ENCODE measurements at places on chromosomes 13 and 19.

DNA sequence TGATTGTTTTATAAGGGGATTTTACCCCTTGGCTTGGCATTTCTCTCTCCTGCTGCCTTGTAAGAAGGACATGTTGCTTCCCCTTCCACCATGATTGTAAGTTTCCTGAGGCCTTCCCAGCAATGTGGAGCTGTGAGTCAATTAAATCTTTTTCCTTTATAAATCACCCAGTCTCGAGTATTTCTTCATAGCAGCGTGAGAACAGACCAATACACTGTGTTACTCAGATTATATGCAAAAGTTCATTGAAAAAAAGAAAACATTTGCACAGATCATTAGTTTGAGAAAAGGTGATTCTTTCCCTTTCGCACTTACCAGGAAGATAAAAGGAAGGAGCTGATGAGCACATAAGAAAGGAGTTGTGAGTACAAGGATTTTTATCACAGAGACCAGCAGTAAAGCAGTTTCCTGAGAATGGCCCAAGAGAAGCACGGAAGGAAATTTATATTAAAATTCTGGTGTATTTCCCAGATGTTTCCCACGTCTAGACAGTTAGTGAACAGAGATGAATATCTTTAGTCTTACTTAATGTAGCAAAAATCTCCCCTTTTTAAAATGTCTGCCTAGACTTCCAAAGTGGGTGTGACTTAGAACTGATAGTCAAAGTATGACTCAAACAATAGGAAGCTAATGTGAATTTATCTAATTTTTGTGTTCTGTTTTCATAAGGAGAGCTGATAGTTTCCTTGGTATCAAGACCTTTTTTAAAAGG, 431.8 kb upstream of the SGCG start:
- peak; percentile 78 for DNase-seq

DNA sequence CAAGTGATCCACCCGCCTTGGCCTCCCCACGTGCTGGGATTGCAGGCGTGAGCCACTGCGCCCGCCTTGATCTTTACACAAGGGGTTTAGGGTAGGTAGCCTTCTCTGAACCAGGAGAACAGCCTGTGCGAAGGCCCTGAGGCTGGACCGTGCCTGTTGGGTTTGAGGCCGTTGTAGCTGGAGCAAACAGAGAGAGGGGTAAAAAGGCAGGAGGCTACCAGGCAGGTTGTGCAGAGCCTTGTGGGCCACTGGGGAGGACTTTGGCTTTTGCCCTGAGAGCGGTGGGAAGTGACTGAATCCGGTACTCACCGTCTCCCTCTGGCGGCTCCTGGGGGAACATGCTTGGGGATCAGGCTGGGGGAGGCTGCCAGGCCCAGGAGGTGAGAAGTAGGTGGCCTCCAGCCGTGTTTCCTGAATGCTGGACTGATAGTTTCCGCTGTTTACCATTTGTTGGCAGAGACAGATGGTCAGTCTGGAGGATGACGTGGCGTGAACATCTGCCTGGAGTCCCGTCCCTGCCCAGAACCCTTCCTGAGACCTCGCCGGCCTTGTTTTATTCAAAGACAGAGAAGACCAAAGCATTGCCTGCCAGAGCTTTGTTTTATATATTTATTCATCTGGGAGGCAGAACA, 24.6 kb downstream of the SPC24 start:
- DNase-seq: peak; percentile 79

DNA sequence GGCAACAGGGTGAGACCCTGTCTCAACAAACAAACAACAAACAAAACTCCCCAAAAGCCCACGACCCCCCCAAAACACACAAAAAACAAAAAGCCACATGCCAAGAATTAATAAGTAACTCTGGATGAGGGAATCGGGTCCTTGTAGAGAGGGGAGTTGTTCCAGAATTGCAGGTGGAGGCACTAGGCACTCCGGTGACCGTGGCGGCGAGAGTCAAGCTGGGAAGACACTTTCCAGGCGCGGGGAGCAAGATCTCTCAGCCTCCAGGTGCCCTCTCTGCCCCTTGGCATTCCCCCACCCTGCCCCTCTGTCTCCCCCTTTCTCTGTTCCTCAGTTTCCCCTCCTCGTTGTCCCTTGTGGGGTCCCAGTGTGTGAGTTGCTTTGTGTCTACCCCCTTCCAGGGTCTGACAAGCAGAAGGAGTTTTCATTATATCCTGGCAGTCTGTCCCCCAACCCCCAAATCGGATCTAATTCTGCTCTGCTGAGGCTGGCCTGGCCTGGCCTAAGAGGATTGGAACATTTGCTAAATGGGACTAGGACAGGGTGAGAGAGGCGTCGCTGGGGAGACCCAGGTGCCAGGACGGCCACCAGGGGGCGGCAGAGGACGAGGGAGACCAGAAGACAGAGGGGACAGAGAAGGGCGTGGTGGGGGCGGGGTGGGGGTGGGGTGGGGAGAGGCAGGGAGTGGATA, 8.3 kb upstream of the CRX start:
- DNase-seq: peak; percentile 66

GRCh38 chr19:38695832-38696728, 48.2 kb downstream of the CAPN12 start:
- no peak for DNase-seq

GRCh38 chr19:33275933-33276619, 26.3 kb downstream of the CEBPA start:
- no peak for DNase-seq

DNA sequence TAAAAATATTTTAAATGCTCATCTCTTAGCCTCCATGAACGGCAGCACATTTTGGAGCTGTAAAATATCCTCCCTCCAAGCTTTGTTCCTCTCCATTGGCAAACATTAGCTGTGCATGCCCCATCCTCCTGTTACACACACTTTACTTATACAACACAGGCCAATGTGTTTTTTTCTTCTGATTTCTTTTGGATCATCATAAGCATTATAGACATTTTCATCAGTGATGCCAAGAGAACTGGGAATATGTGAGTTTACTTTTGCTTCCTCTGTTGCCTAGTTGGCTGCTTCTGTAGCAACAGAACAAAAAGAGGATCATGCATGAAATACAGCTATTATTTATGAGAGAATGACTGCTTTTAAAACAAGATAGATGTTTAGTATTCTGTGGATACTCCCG, 142.6 kb downstream of the PCDH9 start:
- peak; percentile 53 for DNase-seq

DNA sequence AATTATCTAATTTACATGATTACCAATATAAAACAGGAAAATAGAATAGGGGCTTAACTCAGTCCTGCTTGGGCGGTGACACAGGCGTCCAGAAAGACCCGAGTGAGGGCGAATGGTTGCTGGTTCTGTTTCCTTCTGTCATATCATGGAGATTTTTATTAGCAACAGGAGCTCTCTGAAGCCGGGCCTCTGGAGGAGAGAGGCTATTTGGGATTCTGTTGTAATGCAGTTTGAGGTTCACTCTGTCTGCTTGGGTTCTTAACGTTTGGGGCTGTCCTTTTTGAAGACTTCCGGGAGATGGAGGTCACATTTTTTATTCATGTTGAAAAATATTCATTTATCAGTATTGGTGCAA, 115.7 kb upstream of the ZNF536 start:
- no peak for DNase-seq

DNA sequence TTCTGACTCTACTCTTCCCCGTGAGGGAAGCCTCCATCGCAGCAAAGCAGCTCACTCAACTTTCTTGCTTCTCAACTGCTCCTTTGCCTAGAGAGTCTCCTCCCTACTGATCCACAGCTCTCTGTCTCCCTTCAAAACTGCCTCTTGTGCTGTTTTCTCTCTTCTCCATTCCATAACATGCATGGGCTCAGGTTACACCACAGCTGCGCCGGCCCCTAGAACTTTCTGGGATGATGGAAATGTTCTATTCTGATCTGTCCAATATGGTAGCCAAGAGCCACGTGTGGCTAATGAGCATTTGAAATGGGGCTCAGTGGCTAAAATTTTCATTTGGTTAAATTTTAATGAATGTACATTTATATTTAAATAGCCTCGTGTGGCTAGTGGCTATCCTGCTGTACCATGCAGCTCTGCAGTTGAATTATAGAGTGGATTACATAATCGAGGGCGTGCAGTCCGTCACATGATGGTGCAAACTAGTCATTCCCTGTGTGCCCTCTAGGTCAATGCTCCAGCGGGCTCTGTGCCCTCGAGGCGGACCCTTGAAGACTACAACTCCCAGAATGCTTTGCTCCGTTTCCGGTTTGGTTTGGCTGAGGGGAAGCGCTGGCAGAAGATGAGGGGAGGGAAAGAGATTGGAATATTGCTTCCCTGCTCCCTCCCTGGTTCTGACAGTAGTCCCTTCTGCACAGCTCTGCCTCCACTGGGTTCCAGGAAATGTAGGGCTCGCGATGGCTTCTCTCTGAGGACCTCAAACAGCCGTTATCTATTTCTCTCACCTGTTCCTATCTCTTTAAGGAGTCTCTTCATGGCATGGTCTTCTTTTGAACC, 109.8 kb downstream of the CACNA1A start:
- peak; percentile 19 for DNase-seq

GRCh38 chr13:99320693-99321481, 13.7 kb upstream of the GPR183 start:
- peak; percentile 88 for DNase-seq

DNA sequence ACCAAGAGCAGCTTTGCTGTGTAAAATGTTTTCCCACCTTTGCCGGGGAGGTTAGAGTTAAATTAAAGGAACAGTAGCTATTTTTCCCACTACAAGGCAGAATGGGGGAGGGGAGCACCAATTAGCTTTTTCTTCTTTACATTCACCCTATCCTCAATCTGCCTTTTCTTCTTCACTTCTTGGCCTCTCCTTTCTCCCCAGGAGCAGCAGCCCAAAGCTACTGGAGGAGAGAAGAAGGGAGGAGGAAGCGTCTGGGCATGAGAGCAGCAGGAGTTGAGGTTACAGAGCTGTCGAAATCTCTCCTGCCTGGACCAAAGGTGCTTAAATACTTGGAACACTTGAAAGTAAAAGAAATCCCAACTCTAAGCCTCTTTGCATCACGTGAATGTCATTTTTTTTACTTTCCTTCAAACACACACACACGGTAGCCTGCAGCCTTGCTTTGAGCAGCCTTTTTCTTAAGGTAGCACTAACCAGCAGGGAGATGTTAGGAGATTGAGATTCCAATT, 39.0 kb upstream of the WASF3 start:
- no peak for DNase-seq

DNA sequence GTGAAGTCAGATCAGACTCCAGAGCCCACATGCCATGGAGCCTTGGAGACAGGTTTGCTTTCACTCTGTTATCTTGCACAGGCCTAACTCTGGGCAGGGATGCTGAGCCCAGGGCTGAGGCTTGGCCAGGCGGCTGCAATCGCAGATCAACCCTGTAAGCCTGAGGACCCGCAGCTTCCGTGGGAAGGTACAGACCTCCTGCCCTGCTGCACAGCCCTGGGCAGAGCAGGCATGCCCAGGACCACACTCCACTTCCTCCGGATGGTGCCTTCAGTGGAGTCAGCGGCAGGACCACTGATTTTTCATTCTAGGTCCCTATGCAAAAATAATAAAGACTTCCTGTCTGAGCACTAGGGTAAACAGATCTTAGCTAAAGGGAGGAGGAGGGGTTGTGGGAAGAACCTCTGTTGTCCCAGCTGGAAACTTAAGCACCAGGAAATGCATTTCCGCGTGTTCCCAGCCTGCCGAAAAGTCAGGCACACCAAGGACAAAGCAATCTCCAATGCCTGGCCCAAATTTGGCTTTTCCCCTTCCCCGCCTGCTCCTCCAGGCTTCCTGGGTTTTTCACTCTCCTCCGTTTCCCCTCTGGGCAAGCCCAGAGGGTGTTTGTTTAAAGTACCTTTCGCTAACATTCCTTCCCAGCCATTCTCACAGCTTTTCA, 87.3 kb downstream of the KCTD15 start:
- peak; percentile 73 for DNase-seq

DNA sequence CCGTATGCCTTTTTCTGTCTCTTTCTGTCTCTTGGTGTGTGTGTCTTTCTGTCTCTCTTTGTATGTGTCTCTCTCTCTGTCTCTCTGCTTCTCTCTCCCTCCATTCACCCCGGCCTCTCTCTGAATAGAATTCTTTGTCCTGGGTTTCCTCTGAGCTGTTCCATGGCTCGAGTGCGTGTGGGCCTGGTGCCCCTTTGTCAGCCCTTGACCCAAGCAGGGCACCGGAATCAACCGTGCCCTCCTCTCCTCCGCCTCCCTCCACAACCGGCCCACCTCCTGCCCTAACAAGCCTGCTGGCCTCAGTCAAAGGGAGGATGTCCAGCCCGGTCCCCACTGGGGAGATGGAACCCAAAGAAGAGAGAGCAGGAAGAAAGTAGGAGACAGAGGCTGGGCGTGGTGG, 3.2 kb downstream of the AXL start:
- no peak for DNase-seq

DNA sequence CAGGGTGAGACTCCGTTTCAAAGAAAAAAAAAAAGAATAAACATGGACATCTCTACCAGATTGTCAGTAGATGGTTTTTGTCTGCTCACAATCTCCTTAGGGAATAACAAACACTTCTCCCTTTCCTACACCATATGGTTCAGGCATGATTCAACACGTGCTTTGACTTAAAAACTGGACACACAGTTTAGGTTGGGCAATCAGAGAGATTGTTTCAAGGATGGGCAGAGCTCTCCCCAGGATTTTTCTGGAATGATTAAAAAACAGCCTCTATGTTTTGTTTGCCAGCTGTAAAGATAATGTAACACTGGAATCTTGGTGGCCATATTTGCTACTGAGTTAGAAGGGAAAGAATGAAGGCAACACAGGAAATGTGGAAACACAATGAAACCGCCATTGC, 150.1 kb upstream of the TSC22D1 start:
- no peak for DNase-seq
